ENCODE measurements at places on chromosomes 4 and X.

DNA sequence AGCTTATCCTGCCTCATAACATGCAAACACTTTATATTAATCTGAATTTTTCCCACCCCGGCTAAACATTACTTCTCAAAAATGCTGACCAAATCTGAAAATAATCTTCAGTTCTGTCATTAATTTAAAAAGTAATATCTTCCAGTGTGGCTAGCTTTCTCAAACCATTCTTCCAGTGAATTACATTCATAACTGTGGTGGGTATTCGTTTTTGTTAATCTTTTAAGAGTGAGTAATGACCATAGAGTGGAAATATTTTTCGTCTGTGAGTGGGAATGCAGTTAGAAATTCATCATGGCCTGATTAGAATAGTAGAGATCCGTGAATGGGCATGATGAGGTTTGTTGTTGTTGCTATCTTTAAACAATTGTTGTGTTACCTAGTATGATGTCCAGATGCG, 138.6 kb upstream of the SFRP2 start:
- DNase-seq = no peak

DNA sequence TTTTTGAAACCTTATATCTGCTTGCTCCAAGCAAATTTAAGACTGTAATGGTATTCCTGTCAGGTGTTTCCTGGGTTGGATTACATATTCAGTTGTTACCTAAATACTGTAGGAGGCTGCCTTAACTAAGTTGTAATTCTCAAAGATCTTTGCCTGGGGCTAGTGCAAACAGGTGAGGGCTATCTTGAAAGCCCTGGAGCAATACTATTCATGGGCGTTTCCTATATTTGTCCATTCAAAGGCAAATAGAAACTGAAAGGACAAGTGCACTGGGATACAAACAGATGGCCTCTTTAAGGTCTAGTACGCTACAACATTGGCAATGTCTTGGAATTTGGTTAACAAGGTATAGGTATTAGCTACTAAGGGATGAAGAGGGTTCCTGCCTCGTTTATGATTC, 84.1 kb upstream of the CT45A1 start:
- no peak for DNase-seq

DNA sequence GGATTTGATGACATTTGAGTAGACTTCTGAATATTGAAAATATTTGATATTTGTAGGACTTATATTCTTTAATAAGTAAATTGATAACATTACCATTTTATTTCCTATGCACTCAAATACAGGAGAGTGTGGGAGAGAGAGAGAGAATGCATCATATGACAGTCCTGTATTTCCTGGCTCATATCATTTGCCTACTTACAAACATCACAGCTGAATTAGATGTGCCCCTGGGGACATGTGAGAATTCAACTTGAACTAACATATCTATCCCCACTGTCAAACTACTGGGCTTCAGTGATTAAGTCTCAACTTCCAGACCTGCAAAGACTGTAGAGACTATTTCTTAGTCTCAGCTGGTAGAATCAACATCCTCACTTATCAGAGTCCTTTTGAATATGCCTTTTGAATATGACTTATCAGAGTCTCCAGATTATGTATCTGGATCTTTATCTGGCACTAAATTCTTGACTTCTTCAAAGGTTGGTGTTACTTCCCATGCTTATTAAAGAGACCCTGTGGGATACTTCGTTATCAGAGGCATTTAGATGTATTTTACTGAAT, 75.5 kb downstream of the PABPC4L start:
- DNase-seq = no peak

DNA sequence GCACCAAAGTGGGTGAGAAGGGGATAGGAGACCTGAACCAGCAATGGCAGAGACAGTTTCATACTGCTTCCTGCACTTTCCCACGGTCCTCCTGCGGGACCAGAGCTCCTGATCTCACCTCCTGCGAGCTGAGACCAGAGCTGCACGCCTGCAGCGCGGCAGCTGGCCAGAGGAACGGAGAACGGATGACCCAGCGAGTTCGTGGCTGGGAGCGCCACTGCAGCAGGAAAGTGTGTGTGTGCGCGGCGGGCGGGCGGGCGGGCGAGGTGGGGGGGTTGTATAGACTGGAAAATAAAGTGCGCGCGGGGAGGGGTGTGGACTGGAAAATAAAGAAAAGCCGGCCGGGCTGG, 16.5 kb downstream of the MCF2 start:
- DNase-seq = no peak

- no peak for DNase-seq
Observed at GRCh38 chr4:36532670-36533379, 251.4 kb downstream of the DTHD1 start.

DNA sequence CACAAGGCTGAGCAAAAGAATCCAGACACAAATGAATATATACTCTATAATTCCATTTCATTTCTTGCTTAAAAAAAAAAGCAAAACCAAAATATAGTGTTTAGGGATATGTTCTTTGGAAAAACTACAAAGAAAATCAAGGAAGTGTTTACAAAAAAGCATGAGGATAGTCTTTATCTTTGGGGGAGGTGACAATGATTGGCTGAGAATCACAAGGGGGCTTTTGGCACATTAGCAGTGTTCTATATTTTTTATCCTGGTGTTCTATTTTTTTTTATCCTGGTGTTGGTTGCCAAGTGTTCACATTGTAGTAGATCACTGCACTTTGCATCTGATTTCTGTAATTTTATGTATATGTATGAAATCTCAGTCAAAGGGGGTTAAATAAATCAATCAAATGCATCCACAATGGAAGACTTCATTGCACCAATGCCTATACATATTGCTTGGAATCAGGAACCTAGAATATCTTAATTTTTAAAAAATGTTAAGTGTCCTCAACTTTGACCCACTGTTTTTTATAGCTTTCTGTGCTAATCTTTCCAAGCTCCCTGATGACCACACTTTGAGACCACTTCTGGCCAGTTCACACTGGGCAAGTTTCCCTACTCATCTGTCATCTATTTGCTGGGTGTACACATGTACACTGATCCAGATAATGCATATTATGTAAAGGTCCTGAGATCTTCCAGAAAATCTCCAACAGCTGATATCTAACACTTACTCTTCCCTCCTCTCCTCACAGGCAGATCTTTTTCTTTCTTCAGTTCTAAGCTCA, 3.7 kb downstream of the TBC1D9 start:
- no peak for DNase-seq

DNA sequence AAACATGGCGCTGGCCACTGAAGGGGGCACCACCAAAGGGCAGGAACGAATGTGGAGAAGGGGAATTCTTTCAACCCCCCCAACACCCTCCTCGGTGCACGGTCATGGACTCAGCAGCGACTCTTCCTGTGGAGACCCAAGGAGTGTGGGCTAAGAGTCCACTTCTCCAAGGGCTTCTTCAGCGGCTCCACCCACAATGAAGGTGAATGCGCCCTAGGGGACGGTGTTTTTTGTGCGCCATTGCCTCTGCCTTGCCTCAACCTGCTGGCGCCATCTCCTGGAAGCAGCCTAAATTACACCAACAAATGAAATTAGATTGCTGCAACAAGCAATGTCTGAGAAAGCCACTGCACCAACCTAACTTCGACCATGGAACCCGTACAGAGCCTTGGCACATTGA, 169.2 kb upstream of the MAGEB18 start:
- no peak for DNase-seq

DNA sequence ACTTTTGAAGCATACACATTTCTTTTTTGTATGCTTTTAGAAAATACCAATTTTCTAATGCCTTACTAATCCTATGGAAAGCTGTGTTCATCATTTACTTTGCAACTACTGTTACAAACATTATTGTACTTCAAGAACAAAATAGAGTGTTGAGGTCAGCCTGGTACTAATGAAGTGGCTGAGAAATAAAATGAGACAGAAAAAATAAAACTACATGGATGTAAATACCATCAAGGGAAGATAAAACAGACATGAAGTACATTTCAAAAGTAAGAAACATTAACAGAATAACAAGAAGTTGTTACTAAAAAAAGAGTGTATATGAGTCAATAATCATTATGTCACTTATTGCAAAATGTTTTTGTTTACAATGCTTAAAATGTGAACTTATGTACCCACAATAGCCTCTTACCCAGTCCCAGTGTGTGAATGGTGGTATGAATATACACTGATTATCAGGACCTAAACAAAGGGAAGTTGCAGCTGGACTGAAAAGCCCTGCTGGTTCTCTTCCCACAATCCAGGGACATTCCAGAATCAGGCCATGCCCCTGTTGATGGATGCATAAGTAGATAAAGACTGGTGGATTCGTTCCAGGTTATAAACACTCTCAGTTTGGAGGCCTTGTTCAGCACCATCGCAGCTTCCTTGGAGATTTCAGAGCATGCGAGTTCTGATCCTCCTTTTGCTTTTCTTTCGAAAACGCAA, 2.4 kb upstream of the CSN3 start:
- no peak for DNase-seq

DNA sequence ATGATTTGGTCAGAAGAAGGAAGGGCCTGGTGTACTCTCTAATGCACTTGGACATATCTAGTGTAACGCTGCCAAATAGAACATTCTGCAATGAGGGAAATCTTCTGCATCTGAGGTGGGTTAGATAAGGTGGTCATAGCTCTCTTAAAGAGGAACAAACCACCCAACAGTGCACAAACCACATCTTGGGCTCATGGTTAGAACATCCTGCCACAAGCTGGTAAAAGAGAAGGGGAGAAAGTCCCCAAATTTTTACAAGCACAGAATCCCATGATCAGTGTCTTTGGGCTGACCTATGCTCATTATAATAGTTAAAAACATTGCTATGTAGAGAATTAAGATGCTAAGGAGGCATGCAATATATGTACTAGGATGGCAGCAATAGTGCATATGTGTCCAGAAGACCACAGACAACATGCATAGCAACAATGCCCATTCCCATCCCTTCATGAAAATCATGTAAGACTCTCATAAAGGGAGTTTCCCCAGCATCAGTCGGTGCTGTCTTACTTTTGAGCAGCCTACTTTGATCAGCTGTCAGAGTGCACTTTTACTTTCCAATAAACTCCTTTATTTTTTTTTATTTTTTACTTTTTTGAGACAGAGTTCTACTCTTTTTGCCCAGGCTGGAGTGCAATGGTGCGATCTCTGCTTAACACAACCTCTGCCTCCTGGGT, 99.7 kb upstream of the SLC7A11 start:
- DNase-seq = no peak

GRCh38 chr4:140615451-140615850, 46.7 kb upstream of the UCP1 start:
- DNase-seq = no peak

GRCh38 chr4:12734586-12734985, 749.6 kb downstream of the RAB28 start:
- no peak for DNase-seq

GRCh38 chr4:164933244-164933643, 44.2 kb downstream of the TRIM61 start:
- no peak for DNase-seq

- no peak for DNase-seq
Observed at GRCh38 chrX:97308171-97308570, 424.5 kb downstream of the RPA4 start.

- no peak for DNase-seq
Observed at GRCh38 chr4:146981651-146982050, 36.0 kb upstream of the TTC29 start.

DNA sequence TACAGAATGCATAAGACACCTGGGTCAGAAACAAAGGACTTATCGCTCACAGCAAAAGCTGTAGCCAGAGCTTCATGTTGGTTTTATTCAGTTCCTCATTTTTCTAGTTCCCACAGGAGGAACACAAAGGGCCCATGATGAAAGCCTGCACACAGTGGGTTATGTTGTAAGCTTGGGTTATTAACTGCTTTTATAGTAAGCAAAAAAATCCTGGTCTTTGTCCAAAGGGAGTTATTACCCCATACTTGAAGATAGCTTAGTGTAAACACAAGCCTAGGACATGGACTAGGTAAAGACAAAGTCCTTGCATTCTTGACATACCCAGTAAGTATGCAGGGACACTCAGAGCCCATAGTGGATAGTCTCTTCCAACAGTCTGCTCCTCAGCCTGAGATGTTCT, 11.7 kb downstream of the BBS12 start:
- no peak for DNase-seq

GRCh38 chr4:40555176-40555900, 74.3 kb downstream of the RBM47 start:
- no peak for DNase-seq

- no peak for DNase-seq
Observed at GRCh38 chr4:147287588-147287890, 193.4 kb upstream of the EDNRA start.

- no peak for DNase-seq
Observed at GRCh38 chr4:7276515-7276914, 84.2 kb downstream of the SORCS2 start.

DNA sequence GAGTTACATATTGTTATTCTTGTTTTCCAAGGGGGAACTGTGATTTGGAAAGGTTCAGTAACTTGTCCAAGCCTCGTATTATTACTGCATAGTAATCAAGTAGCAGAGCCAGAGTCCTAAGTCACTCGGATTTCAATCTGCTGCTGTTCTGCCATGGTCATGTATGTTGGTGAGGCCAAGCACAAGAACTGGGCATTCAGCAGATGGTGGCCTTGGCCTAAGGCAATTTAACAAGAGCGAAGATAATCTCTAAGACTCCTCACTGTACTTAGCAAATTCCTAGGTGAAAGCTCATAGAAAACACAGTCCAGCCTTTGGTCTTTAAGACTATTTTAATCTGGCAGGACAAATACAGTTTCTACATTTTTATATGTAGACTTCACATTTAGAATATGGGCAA, 64.8 kb downstream of the NDST3 start:
- DNase-seq = no peak

GRCh38 chrX:67693928-67694327, 150.1 kb downstream of the AR start:
- no peak for DNase-seq

GRCh38 chrX:7233580-7234406, 85.8 kb upstream of the PUDP start:
- DNase-seq = no peak

- DNase-seq = no peak
Observed at GRCh38 chr4:25670991-25671390, 15.3 kb downstream of the SLC34A2 start.

- DNase-seq = no peak
Observed at GRCh38 chr4:147994076-147994475, 262.2 kb downstream of the ARHGAP10 start.

GRCh38 chr4:77073106-77073809, 2.5 kb downstream of the CCNI start:
- DNase-seq = no peak

GRCh38 chr4:2438822-2439718, 20.3 kb downstream of the CFAP99 start:
- DNase-seq = no peak

All from cortex of kidney (tissue), 1 donor.